ENCODE measurements at places on chromosomes 13 and 19.

- no peak for DNase-seq
These were observed 3.8 kb downstream of the ATP4B start for GRCh38 chr13:113654175-113654560.

DNA sequence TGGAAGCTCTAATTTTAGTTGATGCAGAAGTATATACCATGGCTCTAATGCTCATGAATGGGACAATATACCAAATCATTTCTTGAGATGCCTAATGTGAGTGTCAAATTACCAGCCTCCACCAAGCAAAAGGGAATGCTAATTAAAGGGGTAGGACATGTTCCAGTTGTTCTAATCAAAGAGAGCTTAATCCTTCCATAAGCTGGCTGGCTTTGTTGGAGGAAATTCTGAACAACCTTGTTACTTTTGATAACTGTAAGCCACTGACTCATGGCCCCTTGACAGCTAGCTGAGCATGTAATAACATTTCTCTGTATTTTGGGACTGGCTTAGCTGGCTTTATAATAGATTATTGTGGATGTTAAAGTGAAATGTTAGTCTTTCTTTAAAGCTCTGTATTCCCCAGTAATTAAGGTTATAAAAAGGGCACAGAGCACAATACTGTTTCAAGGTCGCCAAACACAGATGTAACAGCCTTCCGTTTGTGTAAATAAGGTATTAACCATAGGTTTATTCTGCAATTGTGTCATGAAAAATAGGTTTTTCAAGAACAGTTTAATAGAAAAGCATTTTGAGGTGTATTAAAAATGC lies 1194.0 kb downstream of the PCDH9 start:
- peak; percentile 6 for DNase-seq

GRCh38 chr13:31965361-31966066 lies 66.1 kb upstream of the FRY start:
- no peak for DNase-seq

DNA sequence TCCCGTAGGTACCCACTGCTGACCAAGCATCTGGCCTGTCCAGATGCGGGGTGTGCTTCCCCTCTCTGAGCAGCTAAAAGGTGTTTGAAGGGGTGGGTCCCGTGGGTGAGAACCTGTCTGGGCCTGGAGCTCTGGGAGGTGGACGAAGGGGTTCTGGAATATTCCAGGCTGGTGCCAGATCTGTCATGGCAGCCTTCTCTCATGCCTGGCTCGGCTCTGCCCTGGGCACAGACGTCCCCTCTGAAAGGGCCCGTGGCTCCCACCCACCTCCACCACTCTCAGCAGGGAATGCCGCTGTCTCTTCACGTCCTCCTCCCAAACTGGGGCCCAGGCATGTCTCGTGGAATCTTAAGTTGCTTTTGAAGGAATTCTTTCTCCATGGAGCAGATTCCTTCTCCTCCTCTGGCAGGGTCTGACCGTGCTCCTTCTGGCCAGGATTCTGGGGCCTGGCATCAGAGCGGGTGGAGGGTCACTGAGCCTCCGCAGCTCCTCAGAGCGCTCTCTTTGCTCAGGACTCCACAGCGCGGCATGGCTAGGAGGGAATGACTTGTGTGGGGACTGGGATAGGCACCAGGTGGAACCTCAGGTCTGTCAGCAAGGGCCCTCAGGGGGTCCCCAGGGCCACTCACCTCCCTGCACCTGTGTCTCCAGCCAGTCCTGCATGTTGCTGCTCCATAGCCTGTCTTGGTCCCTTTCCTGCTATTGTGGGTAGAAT lies 5.9 kb upstream of the MCF2L start:
- DNase-seq: no peak

- DNase-seq: no peak
These were observed 9.6 kb upstream of the CEACAM5 start for GRCh38 chr19:41698746-41699230.

DNA sequence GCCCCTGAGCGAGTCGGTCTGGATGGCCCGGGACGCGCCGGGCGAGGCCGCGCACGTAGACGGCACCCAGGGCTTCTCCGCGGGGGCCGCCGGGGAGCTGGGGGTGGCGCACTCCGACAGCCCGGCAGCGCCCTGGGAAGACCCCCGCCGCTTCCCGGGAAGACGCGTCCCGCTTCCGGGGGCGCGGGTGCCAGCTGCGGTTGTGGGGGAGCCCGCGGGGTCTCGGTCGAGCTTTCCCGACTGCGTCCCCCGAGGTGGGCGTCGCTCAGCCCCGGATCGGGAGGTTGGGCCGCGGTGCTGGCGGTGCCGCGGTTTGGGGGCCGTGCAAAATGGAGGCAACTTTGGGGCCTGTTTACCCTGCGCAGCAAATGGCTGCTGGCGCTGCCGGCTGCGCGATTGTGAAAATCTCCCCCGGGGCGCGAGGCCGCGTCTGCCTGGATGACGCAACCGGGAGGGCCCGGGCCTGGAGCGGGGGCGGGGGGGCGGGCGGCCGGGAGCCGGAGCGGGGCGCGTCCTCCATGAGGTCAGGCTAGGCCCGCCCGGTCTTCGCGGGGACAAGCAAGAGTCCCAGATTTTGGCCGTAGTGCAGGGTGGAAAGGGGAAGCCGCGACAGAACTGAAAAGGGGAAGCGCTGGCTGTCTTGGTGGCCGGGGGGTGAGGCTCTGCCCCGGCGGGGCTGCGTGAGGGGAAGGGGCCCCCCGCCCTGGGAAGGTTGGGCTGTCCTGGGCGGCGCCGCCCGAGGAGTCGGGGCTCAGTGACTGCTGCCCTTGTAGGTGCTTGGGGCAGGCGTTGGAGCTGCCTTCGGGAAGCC lies 11.3 kb downstream of the PEAK3 start:
- DNase-seq: peak; percentile 51

DNA sequence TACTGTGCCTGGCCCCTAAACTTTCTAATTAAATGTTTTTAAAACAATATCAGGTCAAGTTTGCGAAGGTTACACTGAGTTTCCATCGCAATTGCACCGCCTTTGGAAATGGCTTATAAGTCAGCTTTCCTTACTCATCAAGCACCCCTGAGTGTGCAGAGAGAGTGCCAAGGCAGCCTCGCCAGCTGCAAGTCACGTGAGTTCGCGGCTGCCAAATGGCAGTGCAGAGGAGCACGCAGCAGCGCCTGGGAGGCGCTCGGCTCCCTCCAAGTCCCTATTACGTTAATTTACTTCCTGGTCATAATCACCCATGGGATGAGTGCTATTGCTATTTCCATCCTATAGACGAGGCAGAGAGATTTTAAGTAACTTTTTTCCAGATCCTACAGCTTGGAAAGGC lies 319.6 kb downstream of the TEX29 start:
- no peak for DNase-seq

GRCh38 chr13:43663474-43664090 lies 123.2 kb downstream of the ENOX1 start:
- no peak for DNase-seq

- DNase-seq: peak; percentile 73
These were observed 47.6 kb downstream of the PTPRS start for GRCh38 chr19:5292822-5293611.

DNA sequence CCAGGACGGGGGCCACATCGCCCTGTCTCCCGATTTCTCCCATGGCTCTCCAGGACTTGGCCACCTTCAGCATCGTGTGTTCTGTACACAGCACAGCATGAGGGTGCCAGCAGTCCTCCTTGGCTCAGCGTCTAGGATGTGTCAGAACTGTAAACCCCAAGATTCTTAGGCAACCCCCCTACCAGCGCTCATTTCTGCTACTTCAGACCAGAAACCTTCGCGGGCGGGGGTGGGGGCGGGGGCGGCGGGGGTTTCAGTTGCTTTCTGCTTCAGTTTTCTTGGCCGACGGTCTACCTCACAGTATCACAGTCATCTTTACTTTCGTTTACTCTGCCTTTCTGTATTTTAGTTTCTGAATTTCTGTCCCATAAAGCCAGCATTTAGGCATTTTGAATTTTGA lies 82.4 kb downstream of the GGACT start:
- no peak for DNase-seq

DNA sequence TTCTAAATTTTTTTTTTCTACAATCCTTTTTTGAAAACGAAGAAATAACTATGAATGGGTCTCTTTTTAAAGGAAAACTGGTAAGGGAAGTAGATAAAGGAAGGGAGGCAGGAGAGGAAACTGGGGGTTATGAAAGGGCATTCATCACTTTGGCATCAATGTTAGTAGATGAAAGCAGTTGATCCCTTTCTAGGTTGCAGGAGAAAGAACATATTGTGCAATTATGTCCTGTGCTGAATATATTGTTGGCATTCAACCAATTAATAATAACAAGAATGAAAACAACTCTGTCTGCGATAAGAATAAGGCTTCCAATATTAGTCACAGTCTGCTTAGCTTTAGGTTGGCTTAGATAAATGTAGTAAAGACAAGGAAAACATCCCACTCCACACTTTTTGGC lies 796.8 kb upstream of the KLHL1 start:
- DNase-seq: no peak

DNA sequence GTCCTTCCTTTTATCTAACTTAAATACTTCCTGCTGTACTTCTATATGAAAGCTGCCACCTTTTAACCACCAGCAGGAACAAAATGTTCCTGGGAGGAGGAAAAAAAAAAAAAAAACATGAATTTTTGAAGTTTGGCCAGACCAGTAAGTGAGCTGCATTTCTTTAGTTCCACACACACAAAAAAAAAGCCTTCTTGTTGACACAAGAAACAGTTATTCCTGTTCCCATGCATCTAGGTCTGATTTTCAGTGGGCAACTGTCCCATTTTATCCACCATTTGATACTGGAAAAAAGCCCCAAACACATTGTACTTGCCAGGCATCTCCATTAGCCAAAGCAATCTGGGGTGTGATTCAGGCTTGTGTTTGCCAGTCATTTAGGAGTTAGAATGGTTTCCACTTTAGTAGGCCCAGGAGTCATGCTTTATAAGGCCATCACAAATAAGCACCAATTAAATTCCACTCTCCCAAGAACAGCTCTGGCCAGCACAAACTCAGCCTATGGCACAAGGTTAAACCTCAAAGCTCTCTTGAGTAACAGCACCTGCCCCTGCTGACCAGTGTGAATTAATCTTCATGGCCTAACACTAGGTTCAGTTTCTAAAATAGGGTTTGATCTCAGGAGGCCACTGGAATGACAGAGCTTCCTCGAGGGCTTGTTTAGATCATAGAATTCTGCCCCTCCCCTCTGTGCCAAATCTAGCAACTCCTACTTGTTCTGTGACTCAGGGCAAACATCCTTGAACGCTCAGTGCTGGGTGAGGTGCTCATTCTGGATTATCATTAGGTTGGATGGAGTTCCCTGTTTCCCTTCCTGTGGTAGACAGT lies 67.1 kb downstream of the NUFIP1 start:
- no peak for DNase-seq

DNA sequence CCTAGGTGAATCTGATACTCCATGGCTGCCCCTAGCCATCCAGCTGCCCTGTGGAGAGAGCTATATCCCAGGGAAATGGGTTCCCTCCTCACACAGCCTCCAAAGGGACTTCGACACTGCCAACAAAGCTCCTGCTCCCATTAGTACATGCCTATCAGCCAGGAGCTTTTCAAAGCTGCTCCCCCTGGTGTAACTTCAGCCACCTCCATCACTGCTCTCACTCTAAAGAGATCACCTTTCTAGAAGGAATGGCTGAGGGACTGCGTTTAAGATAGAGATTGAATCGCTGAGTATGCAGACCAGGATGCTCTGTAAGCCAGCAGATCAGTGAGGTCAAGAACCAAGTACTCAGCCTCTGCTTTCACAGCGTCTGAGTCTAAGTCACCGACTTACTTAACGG lies 213.7 kb downstream of the NALCN start:
- peak; percentile 19 for DNase-seq

GRCh38 chr13:96415831-96416385 lies 326.0 kb downstream of the HS6ST3 start:
- DNase-seq: no peak

GRCh38 chr19:8308891-8309291 lies 733 bp upstream of the CD320 start:
- DNase-seq: peak; percentile 2

GRCh38 chr19:18193388-18194180 lies 566 bp downstream of the MPV17L2 start:
- no peak for DNase-seq

GRCh38 chr19:41161903-41162302 lies 31.1 kb upstream of the CYP2S1 start:
- DNase-seq: peak; percentile 13

- DNase-seq: no peak
These were observed 329.2 kb downstream of the LIG4 start for GRCh38 chr13:107886118-107886517.

DNA sequence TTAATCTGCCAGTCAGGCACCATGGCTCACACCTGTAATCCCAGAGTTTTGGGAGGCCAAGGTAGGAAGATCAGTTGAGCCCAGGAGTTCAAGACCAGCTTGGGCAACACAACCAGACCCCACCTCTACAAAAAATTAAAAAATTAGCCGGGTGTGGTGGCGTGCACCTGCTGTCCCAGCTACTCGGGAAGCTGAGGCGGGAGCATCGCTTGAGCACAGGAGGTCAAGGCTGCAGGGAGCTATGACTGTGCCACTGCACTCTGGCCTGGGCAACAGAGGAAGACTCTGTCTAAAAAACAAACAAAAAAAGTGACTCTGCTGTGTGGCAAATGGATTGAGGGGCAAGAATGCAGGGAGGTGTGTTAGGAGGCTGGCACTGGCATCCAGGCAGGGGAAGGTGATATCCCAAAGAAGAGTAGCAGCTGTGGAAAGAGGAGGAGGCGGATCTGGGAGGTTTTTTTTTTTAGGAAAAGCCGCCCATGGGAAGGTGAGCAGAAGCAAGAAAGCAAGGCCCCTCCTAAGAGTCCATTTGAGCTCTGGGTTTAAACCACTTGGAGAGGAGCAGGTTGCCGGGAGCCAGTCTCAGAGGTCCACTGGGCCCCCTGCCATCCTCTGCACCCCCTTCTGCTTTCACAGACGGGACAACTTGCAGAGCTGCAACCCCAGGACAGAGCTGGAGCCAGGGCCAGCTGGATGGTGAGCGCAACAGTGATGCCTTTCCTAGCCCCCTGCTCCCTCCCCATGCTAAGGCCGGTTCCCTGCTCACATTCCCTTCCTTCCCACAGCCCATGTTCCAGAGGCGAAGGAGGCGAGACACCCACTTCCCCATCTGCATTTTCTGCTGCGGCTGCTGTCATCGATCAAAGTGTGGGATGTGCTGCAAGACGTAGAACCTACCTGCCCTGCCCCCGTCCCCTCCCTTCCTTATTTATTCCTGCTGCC lies 2.1 kb downstream of the HAMP start:
- DNase-seq: no peak

- DNase-seq: no peak
These were observed 33.7 kb downstream of the SIAH3 start for GRCh38 chr13:45817833-45818232.

GRCh38 chr13:94656766-94657165 lies 55.1 kb downstream of the GPR180 start:
- DNase-seq: no peak
